ENCODE measurements at places on chromosomes 4 and X.

DNA sequence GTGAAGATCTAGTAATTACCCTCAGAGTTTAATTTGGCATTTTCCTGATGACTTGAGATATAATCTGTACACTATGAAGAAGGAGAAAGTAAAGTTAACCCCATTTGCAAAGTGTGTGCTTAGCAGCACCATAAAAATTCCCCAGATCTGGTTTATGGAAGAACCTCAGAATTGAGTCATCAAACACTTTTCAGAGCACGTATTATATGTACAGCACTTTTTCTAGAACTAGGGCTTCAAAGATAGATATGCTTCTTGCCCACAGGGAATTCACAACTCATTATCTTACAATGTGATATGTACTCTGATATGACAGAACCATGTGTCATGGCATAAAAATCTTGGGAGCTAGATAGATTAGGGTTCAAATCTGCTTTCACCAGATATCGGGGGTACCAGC is 150.9 kb downstream of the SLC10A7 start:
- no peak for DNase-seq

GRCh38 chr4:107906458-107907100 is 24.8 kb upstream of the CYP2U1 start:
- DNase-seq = no peak

GRCh38 chr4:187999406-187999932 is 3.9 kb downstream of the ZFP42 start:
- no peak for DNase-seq

GRCh38 chrX:37871626-37872302 is 24.4 kb upstream of the DYNLT3 start:
- peak; percentile 11 for DNase-seq

DNA sequence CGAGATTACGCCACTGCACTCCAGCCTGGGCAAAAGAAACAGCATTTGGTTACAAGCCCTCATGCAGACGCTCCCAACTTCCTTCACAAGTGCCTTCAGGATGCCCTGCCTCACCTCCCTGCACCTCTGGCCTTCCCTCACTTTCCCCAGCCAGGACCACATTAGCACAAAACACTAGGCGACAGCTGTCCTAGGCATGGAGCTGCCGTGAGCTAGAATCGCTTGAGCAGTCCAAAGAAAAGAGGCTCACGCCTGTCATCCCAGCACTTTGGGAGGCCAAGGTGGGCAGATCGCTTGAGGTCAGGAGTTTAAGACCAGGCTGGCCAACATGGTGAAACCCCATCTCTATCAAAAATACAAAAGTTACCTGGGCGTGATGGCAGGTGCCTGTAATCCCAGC is 15.8 kb downstream of the RNF212 start:
- DNase-seq = no peak

- no peak for DNase-seq
Observed at GRCh38 chr4:793941-794621, 31.8 kb downstream of the CPLX1 start.

GRCh38 chr4:156665780-156666366 is 305.7 kb downstream of the PDGFC start:
- no peak for DNase-seq

- DNase-seq = no peak
Observed at GRCh38 chr4:23401572-23401971, 488.3 kb downstream of the PPARGC1A start.

GRCh38 chr4:24853142-24853541 is 57.8 kb downstream of the SOD3 start:
- DNase-seq = no peak

- DNase-seq = no peak
Observed at GRCh38 chr4:122341886-122342285, 36.9 kb upstream of the ADAD1 start.

DNA sequence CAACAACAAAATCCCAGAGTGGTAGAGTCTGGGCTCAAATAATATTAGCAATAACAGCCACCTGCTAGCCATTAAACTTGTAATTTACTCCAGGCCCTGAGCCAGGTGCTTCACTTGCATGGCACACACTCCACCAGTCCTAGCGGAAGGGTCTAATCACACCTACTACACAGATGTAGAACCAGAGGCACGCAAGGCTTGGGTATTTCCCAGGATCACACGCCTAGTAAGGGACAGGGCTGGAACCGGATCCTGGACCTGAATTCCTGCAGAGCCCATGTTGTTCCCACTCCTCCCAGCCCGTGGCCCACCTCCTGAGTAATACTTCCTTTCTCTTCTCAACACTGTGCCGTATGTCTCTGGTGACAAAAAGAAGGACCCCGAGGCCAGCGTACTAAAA is 5.7 kb downstream of the MAGEA1 start:
- DNase-seq = no peak

DNA sequence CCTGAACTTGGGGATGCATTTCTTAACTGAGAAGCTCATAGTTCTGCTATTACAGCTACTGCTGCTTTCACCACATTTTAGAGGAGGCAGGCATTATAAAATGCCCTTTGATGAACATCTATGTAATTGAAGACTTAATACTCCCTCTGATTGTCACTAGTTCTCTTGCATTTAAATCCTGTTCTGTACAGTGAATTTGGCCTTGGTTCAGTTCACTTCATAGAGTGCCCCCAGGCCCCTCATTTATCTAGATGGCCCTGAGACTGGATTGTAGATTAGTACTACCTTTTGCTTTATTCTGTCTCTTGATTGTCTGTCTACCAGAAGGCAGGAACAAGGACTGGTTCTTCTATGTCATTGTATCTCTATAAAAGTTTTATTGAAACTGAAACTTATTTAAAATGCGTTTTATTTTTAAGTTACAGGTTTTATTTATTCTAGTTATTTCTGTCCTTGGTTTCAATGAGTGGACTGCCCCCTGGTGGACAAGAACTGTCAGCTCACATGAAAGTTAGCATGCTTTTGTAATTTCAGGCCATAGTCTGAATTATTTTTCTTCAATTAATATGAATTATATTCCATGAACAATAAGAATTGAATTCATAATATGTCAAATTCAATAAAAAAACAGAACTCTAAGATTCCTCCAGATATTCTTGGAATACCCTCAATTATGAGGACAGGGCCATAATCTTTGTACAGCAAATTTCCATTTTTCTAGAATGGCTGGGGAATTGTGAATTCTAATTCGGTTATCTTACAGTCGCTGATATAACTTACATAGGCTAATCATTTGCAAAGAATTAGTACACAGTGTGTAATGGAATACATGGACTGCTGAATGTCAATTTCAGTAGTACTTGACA is 47.2 kb upstream of the TMEM33 start:
- DNase-seq = no peak

DNA sequence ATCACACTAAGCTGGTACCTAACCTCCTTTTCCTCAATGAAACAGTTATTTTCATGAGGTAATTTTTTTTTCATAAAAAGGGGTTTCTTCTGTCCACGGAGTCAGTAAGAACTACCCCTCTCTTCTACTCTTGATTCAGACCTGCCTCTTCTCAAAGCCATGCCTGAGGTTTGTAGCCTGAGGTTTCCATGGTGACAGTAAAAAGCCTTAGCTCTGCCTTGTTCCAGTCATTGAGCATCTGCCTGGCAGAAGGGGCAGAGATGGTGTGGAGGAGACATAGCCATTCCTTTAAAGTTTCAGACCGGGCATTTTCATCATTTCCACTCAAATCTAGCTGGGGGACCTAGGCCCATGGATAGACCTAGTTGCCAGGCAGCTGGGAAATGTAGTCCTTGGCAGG is 135.5 kb downstream of the REPS2 start:
- DNase-seq = no peak

DNA sequence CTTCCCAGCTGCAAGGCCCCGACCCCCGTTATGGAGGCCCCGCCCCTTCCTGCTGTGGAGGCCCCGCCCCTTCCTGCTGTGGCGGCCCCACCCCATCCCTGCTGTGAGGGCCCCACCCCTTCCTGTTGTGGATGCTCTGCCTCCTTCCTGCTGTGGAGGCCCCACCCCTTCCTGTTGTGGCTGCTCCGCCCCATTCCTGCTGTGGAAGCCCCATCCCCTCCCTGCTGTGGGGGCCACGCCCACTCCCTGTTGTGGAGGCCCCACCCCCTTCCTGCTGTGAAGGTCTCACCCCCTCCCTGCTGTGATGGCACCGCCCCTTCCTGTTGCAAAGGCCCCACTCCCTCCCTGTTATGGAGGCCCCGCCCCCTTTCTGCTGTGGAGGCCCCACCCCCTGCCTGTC is 104.9 kb upstream of the PSAPL1 start:
- no peak for DNase-seq

- no peak for DNase-seq
Observed at GRCh38 chr4:83170952-83171399, 56.4 kb upstream of the PLAC8 start.

GRCh38 chr4:122591196-122591595 is 29.7 kb downstream of the IL21 start:
- no peak for DNase-seq

- DNase-seq = no peak
Observed at GRCh38 chr4:119939071-119939995, 127.3 kb downstream of the MAD2L1 start.

- no peak for DNase-seq
Observed at GRCh38 chr4:119087121-119087520, 48.5 kb upstream of the MYOZ2 start.

DNA sequence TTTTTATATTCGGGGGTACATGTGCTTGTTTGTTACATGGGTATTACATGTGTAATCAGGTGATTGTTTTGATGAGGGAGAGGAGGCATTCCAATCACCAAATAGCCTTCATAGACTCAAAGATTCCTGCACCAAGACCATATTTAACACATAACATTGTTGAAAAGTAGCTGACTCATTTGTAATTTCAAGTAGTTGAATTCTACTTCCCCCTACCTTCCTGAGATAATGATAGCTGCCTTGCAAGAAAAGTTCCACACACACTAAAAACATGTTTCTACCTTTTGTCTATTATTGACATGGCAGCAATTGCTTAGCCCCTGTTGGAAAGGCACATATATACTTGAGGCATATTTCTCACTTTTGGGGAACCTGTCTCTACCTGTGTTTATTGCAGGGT is 16.1 kb downstream of the PGAM4 start:
- no peak for DNase-seq

- no peak for DNase-seq
Observed at GRCh38 chr4:89807441-89808140, 29.4 kb downstream of the SNCA start.

- no peak for DNase-seq
Observed at GRCh38 chr4:174334628-174335027, 50.9 kb downstream of the CEP44 start.

DNA sequence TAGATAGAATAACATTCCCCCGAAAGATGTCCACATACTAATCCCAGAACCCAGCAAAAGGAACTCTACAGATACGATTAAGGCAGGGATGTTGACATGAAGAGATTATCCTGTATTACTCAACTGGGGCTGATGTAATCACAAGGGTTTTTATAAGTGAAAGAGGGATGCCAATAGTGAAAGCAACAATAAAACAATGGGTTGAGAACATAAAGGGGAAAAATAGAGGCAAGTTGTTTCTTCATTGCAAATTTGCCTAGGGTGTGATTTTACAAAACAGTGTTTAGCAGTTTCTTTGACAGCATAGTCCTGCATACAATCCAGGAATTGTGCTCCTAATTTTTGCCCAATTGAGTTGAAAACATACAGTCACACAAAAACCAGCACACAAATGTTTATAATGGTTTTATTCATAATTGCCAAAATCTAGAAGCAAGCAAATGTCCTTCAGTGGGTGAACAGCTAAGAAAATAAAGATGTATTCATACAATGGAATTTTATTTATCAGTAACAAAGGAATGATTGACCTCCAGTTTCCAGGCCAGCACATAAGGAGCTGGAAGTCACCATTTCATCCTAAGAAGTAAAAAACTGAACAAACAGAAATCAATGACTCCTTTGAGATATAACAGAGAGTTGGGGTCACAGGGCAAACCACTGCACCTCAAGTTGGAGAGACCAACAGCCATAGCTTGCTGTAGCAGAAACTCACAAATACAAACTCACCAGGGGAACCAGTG is 107.2 kb downstream of the CENPC start:
- DNase-seq = no peak

DNA sequence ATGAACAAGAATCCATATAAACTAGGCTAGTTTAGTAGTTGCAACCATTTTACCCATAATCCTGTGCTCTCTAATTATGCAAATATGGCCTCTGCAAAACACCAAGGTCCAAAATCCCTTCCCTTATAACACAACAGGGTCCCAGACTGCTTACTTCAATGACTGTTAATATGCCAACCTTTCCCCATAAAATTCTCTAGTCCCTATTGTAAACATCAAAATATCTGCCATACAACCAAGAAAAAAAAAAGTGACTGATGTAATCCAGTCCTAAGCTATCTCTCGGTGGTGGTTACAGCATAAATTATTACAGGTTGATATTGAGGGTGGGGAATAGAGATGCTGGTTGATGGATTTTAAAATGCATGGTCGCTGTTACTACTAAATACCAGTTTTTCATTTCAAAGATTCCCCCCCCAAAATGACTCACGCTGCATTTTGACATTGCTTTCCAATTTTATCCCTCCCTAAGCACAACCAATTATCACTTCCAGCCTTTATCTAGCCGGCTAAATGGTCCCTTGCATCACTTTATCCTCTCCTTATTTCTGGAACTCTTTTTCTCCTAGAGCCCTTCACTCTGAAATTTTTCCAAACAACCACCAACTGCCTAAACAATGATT is 44.8 kb downstream of the TSPAN5 start:
- no peak for DNase-seq

- no peak for DNase-seq
Observed at GRCh38 chrX:101220662-101221260, 1.2 kb downstream of the DRP2 start.

GRCh38 chr4:7263166-7263565 is 70.8 kb downstream of the SORCS2 start:
- no peak for DNase-seq

DNA sequence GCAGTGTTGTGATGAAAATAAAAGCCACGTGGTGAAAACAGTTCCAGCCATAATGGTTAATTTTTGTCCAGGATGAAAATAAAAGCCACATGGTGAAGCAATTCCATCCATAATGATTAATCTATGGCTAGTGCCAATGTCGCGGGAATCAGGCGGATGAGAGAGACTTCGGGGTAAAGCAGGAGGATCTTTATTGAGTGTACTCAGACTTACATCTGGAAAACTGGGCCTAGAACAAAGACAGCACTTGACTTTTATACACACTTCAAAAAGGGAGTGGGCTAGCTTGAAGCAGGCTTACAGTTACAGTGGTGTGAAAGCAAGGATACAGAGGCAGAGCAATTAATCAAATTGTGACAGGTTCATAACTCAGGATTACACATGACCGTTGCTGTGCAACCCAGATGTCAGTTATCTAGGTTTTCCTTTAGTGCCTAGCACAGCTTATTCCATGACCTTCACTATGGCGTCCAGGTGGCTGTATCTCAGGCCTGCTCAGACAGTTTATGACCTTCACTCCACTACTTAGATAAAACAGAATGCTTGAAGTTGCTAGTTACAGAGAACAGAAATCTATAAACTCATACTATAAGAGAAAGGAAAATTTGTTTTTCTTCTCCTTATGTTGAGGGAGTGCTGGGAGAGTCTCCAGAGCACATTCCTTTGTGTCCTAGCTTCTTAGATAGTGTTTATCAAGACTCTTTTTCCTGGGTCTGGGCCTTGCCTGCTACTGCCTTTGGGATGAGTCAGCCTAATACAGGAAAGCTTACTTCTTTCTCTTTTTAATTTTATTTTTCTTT is 5.9 kb upstream of the PLA2G12A start:
- no peak for DNase-seq
